AG20443 (cell line): ENCODE measurements at places on chromosomes 2 and 18.

DNA sequence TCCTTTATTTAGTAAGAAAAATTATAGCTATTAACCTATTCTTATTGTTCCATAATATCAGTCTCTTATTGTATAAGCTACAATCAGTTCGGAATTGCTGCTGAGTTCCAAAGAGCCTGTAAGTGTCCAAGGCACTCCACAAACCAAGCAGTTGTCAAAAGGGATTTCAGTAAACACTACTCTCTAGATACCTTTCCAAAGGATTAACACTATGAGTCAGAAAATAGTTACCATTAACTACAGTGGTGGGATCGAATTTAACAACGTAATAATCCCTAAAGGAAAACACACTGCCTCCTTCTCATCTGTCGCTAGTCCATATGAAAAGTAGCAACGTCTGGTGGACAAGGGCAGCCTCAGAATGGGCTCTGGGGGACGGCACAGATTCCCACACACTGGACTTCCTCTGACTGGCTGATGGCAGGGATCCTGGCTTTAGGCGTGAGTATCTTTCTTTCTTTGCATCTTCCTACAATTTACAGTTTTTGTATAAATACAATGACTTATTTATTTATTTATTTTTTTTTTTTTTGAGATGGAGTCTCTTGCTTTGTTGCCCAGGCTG lies 8.8 kb downstream of the TGFBRAP1 start:
- no peak for DNase-seq

GRCh38 chr2:73730810-73731209 lies 6.3 kb downstream of the TPRKB start:
- DNase-seq = no peak

DNA sequence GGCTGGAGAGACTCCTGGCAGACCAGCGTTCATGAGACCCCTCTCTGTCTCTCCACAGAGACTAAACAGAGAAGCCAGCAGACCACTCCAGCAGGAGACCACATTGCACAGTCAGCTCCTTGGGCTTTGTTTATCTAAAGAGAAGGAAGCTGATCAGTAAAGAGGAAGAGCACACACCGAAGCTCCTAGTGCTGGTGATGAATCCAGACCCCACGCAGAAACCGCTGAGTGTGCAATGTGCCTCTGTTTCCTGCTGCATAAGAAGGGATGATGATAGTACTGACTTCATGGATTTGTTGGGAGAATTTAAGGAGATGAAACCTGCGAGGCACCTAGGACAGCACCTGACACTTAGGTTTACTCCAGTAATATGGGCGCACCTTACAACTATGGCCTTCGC lies 544.1 kb upstream of the ID2 start:
- DNase-seq = no peak

GRCh38 chr2:160167089-160167740 lies 32.9 kb downstream of the ITGB6 start:
- DNase-seq = no peak

GRCh38 chr2:151861174-151861573 lies 33.0 kb upstream of the ARL5A start:
- no peak for DNase-seq

GRCh38 chr2:132279344-132279743 lies 117.6 kb upstream of the ANKRD30BL start:
- DNase-seq = peak; percentile 10

DNA sequence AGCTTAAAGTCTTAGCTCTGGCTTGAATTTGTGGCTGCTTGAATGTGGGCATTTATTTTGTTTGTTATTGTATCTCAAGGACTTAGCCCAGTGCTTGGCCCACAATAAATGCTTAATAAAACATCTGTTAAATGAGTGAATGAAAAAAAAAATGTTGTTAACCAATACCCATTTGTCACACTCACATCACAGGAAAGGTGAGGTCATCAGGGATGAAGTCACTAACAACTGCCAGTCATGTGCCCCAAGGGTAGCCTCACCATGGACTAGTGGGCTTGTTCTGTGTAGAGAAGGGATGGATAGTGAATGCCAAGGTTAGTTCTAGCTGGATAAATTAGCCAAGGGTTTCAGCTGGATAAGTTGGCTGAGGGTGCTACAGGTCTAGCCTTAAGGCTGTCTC lies 3.0 kb downstream of the NRBP1 start:
- DNase-seq = peak; percentile 37

- DNase-seq = no peak
Observed at GRCh38 chr18:52903857-52904256, 563.9 kb downstream of the DCC start.

- DNase-seq = no peak
Observed at GRCh38 chr2:189487283-189488007, 46.2 kb downstream of the WDR75 start.

- no peak for DNase-seq
Observed at GRCh38 chr2:19176977-19177376, 181.4 kb downstream of the OSR1 start.

DNA sequence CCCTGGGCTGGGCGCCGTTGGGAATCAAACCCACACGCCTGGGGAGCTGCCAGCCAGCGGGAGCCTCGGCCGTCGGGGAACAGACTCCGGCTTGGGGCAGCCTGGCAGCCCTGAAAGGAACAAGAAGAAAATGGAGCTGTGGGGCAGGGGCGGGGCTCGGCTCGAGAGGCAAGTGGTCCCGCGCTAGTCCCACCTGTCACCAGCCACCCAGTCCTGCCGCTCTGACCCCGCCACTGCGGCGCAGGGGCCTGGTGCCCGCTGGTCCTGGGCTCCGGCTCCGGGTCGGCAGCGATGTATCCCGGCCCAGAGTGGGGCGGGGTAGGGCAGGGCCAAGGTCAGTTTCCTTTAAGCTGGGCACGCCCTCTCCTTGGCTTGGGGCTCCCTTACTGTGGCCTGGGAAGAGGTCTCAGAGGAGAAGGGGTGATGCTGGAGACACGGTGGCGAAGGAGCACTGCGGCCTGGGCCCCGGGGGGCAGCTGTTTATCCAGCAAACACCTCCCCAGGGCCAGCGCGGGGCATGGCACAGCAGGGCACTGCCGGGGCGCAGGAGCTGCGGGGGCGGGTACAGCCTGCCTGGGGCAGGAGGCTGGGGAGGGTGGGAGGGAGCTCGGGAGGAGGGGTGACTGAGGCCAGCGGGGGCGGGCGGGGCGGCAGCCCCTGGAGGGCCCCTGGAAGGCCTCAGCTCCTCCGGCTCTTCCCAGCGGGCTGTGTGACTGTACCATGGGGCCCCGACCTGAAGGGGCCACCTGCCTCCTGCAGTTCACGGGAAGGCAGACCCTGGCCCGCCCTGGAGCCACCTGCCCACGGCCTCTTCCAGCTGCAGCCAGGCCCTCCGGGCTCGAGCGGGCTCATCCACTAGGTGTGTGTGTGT lies 15.6 kb downstream of the ODC1 start:
- no peak for DNase-seq

DNA sequence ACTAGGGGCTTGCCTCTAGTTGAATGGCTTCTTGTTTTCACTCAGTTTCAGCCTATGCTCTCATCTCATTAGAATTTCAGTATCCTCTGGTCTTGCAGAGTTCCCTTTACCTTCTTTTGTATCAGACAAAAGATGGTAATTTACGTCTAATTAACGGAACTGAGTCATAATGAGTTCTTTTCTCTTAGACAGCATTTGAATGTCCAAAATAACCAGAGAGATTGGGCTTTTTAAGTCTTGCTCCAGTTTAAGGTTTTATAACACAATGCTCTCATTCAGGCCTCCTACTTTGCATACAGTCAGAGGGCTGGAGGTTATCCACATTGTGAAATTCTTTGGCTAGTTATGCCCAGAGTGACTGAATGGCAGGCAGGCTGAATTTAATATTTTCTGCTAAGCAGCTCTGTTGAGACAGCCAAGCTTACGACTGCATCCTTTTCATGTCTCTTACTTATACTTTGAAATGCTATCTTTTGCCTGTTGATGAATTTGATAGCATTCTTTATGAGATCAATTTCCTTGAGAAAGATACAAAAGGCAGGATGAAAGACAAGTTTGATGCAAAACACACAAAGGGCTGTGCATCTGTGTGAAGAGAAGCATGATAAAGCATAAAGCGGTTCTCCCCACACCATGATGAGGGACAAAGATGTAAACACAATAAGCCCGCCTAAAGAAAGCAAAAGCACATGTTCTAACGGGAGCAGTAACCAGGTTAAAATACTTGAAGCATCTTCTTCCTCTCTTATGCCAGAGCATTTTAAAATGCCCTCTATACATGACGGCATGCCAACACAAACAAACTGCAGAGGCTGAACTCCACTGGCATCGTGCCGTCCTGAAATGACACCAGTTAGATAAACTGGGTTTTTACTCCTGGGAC lies 90.0 kb downstream of the CDH2 start:
- peak; percentile 46 for DNase-seq

DNA sequence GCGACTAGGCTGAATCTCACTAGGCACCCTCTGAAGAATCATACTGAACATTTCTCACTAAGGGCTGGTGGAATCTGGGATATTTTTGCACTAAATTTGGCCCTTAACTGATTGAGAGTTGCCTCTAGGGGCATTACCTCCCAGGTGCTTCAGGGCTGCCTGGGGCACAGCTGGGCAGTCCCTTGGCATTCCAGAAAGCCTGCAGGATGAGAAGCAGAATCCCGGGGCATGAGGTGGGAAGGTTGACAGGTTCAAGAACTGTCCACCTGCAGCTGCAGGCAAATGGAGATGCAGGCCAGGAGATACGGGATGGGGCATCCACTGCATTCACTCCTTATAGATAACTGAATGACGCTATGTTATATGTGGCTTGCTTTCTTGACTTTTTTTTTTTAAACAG lies 7.4 kb downstream of the RESP18 start:
- no peak for DNase-seq

- peak; percentile 34 for DNase-seq
Observed at GRCh38 chr18:6414723-6415417, at the start of gene L3MBTL4. TSS of gene L3MBTL4 (minus strand) at chr18:6414911. CDS start at chr18:6311625, 103,286 bp downstream.

GRCh38 chr2:46039543-46040303 lies 257.5 kb upstream of the EPAS1 start:
- DNase-seq = no peak
